Left lung (tissue), 14 donors: ENCODE measurements at places on chromosomes 1 and 21. TPM values are rescaled to one million over a fixed set of nuclear protein-coding genes. Genes with fewer than 3 reads are reported as not detected.

DNA sequence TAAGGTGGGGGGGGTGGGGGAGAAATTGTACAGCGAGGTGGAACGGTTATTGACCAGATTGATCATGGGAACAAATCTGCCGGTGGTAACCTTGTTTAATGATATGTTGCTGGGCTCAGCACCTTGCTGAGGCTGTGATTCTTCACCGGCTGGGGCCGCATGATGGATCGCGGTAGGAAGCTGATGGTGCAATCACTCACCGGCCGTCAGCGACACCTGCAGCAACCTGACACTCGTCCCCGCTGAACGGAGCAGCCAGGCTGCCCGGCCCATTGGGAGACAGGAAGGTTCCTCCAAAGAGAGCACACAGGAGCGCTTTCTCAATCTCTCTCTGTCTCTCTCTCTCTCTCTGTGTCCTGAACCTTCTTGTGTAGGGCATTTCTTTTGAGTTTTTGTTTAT, 128.5 kb upstream of the RRP15 start:
- peaks cover 48% of the 10 kb centered on the region for H3K27me3 ChIP-seq
- H3K4me3 ChIP-seq: no peak overlapping the region

DNA sequence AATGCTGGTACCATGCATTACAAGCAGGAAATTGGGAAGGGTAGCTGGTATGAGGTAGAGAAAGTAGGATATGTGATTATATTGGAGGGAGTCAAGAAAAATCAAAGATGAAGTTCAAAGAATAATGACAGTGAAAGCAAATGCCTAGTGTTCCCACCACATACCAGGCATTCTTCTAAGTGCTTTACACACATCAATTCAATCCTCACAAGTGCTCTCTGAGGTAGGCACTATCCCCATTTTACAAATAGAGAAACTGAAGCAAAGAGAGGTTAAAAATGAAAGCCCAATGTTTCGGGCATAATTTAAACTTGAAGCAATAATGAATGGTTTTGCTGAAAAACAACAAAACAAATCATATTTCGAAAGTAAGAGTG, 40.1 kb upstream of the MCOLN3 start:
- no peaks in the 10 kb centered on the region for H3K36me3 ChIP-seq

FCRL5 gene
- 1.1 TPM for total RNA-seq

C1QB gene
- total RNA-seq: 611 TPM

LDLRAD1 gene
- total RNA-seq: not detected
